ENCODE measurements at places on chromosomes 4 and X. TPM values are rescaled to one million over a fixed set of nuclear protein-coding genes. Genes with fewer than 3 reads are reported as not detected.

DNA sequence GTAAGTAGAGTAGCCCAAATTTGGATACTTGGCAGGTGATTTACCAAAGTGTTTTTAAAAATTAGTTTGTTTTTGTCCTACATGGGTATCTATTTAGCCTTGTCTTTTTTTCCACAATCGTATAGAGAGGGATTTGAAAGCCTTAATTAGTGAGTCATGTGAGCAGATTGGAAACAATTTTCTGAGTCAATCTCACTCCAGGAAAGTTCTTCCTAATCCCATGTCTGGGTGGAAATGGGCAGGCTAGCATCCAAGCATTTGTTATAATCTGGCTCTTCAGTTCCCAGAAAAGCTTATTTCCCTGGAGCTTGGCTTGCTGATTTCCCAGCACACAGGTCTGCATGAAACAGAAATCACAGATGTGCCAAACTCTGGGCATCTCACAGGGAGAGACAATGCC, 426.9 kb upstream of the BOD1L1 start:
- ATAC-seq, result no peak

- no peak for ATAC-seq
Observed at GRCh38 chr4:55367084-55367722, 21.2 kb downstream of the SRD5A3 start.

DNA sequence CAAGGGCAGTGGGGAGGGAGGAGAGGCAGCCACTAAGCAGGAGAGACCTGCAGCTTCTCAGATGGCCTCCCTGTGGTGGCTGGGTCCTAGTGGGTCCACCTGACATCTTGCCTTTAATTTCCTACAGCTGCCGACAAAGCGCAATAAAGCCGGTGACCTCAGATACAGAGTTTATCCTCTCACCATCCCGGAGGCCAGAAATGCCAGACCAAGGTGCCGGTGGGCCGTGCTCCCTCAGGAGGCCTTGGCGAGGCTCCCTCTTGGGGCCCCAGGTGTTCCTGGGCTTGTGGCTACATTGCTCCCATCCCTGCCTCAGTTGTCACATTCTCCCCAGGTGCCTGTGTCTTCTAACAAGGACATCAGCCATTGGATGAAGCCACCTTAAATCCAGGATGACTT, 103.0 kb downstream of the ADRA2C start:
- ATAC-seq, result no peak

DNA sequence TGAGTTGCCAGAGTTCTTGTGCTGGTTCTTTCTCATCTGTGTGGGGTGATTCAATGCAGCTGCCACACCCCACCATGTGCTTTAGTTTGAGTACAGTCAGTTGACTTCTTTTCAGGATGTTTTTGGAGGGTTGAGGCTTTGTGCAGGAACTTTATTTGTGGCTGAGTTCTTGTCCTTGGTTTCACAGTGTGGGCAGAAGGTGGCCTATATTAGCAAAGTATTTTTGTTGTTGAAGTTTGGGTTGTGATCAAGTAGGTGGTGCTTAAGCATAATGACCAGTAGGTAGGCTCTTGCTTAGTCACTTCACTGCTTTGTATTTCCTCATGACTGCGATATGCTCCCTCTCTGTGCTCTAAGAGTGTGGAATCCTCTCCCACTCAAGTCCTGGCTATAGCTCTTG, 80.3 kb downstream of the ARHGAP24 start:
- no peak for ATAC-seq

- no peak for ATAC-seq
Observed at GRCh38 chr4:147542229-147542990, 61.5 kb downstream of the EDNRA start.

- ATAC-seq, result peak; percentile 46
Observed at GRCh38 chrX:68666580-68666979, 19.1 kb downstream of the STARD8 start.

TASL gene
- total RNA-seq, result 2.0 TPM

KLF8 gene
- 14.8 TPM for total RNA-seq
